ENCODE measurements at places on chromosomes 7 and 10.

GRCh38 chr10:61894133-61894532 lies 7.4 kb upstream of the ARID5B start:
- DNase-seq, result no peak

- no peak for DNase-seq
Observed at GRCh38 chr10:91924212-91925021, 847 bp downstream of the BTAF1 start.

- DNase-seq, result no peak
Observed at GRCh38 chr7:108650467-108650866, 80.8 kb downstream of the DNAJB9 start.

DNA sequence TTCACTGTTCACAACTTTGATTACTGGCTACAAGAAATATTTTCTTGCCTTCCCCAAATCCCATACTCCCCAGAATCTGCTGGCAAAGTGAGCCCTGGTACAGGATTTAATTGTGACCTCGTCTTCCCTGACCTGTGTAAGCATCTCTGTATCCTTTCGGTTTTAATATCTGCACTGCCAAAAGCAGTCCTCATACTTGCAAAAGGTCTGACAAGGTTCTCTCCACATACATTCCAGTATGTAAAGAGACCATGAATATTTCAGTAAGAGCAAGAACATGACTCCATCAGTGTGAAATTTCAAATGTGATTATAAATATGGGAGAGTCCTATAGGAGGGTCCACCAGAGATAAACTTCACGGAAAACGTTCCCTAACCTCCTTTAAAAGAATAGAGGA lies 134.0 kb upstream of the TCF7L2 start:
- DNase-seq, result no peak

GRCh38 chr7:154777023-154777422 lies 225.9 kb downstream of the PAXIP1 start:
- DNase-seq, result no peak

- no peak for DNase-seq
Observed at GRCh38 chr7:111126987-111127386, 36.1 kb downstream of the LRRN3 start.

DNA sequence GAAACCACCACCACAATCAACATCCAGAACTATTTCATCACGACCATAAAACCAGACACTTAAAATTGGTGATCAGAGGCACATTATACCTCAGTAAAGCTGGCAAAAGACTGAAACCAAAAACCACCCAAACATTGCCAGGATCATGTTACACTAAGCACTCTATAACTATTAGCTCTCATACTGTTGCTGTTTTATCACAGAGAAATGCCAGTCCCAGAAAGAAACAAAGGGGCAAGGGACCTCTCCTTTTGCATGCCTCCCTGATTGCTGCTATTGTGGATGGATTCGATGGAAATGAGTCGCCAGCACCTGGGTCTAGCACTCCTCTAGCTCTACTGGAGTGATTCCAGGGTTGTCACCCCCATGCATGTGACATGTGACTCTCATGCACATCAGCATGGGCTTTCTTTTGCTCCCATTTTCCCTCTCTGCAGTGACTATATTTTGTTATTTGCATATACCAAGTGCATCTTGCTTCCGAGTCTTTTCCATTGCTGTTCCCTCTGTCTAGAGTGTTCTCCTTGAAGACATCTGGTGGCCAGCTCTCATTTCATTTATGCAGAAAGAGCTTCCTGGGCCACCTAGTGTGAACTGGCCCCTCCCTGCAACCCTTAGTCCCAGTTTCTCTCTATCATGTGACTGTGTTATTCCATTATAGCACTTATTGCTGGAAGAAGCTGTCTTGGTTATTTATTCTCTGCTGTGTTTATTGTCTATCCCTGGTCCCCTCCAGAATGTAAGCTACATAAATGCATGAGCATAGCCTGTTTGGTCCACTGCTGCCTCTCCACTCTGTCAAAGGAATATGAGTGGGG lies 300.6 kb downstream of the PLXNA4 start:
- DNase-seq, result no peak

DNA sequence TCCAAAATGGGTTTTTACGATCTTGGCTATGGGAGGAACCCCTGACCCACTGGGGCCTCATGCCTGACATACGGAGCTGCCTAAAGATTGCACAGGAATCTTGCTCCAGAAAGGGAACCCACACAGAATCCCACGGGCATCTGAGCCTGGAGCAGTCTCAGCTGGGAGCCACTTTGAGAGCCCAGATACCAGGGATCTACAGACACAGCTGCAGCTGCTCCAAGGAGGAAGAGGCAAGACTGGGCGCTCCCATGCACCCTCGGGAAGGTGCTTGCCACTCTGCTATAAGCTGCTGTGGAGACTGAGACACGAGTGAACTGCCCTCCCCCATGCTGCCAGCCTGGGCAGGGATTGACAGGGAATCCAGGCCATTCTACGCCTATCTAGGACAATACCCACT lies 202.5 kb downstream of the REEP3 start:
- DNase-seq, result no peak

DNA sequence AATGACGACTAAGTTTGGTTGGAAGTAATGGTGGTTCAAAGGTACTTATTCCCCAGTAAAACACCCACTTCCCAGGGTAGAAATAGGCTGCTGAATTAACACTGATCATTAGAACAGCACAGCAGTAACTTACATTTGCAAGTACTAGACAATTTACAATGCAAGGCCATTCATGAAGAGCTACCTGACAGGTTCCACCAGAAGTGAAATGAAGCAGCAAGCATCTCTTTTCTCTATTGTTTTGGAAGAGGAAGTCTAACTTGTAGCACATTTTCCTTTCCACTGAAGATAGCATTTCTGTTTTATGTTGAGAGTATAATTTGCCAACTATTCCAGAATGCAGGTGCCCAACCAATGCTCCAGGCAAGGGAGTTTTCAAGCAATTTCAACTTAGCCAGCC lies 145.9 kb downstream of the CREB5 start:
- no peak for DNase-seq

DNA sequence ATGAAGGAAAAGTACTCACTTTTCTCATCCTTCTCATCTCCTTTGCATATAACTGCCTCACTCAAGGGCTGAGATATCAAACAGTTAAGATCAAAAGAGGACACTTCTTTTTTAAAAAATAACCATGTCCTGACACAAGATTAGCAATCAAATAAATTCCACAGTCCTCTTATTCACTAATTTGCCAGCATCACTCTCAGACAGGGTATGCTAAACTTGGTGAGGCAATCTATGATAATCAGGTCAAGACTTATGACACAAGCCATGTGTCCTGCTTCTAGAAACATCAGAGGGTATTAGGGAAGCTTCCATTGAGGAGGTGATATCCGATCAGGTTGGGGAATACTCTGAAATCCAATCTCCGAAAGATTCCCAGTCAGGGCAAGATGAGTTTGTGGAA lies 10.4 kb downstream of the PANK1 start:
- no peak for DNase-seq

- DNase-seq, result no peak
Observed at GRCh38 chr10:87617503-87617902, 42.2 kb upstream of the PAPSS2 start.

DNA sequence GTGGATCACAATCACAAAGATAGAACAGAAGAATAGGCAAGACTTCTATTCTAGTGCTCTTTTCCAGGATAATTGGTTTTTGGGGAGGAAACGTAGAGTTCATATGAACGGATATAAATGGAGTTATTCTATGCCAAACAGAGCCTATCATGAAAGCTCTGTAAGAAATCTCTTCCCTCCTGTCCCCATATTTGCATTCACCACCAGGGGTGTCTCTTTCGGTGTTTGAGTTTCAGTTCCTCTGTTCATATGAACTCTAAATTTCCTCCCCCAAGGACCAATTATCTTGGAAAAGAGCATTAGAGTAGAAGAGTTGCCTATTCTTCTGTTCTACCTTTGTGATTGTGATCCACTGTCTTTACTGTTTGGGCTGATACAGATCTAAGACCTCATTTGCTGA lies 48.3 kb upstream of the CDC14C start:
- no peak for DNase-seq

DNA sequence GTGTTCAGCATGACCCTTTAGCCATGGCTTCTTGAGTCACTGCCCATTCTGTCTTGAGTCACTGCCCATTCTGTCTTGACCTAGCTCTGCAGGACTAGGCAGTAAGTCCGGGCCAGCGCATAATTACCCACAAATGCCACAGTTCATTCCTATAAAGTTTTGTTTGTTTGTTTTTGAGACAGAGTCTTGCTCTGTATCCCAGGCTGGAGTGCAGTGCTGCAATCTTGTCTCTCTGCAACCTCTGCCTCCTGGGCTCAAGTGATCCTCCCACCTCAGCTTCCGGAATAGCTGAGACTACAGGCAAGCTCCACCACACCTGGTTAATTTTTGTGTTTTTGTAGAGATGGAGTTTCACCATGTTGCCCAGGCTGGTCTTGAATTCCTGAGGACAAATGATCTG lies 32.7 kb upstream of the TARP start:
- DNase-seq, result no peak

- no peak for DNase-seq
Observed at GRCh38 chr7:135653340-135654080, 8.8 kb upstream of the STMP1 start.

DNA sequence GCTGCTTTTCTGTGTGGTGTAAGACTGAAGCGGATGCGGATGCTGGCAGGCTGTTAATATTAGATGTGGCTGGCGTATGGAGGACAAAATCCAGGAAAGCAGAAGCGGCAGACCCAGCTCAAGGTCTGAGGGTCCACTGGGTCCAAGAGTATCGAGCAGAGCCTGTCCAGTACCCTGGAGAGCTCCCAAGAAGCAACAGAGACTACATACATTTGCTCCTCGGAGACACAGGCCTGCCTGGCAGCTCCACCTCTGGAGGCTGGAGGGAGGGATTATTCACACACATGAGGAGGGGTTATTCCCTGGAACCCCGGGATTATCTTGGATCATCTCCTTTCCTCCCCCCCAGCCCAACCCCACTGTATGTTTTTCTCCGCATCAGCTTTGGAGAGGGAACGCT lies 31.3 kb upstream of the LOXL4 start:
- no peak for DNase-seq

- no peak for DNase-seq
Observed at GRCh38 chr10:71398976-71399375, 2.3 kb downstream of the CDH23 start.

GRCh38 chr7:104795616-104796398 lies 218.2 kb upstream of the KMT2E start:
- DNase-seq, result no peak

- no peak for DNase-seq
Observed at GRCh38 chr10:127755753-127756152, 18.8 kb downstream of the FOXI2 start.

DNA sequence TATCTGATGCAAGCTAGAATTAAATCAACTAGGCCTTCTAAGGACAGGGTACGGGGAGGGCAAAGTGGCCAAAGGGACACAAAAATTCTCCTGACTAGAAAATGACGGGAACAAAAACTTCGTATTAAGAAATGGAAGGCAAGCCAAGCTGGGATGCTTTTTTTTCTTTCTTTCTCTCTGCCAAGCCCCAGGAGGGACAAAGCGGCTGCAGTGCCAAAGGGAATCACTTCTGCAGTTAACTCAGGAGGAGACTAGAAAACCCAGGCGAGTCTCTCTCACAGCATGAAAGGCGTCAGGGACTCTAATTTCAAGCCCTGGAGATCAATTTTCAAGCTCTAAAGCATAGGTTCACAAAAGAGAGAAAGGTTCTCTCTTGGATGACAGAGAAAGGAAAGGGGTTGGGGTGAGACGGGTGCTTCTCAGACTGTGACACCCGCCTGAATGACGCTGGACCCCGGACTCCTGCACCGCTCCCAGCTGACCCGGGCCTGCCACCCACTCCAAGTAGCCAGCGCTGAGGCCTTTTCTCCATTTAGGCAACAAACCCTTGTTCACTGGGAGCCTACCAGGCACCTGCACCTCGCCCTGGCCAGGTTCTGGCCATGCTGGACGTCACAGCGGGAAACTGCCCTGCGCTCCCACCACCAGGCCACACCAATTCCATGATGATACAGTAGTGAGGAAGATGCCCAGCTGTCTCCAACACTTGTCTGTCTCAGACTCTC lies 56.5 kb downstream of the KIAA1549 start:
- DNase-seq, result no peak

DNA sequence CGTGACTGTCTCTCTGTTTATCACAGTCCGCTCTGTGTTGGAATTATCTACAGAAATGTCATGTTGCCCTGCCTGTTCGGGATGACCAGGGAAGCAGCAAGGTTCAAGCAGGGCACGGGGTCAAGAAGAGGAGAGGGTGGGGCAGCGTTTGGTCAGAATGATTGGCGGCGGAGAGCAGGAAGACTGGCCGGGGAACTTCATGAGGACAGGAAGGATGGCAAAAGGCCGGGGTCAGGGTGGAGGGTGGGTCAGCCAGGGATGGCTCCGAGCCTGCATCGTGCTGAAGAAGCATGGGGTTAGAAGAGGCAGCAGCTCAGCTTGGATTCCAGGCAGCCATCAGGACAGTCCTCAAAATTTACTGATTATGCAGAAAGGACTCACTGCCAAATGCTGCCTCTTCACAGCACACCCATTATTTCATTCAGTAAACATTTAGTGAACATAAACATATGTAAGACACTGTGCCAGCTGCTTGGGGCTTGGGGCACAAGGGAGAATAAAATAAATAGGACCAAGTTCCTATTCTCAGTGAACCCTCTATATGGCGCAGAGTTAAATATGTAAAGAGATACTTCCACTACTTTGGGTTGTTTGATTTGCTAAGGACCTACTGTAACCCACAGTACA lies 42.8 kb downstream of the WNT2 start:
- no peak for DNase-seq

- DNase-seq, result no peak
Observed at GRCh38 chr7:105021352-105021751, 7.3 kb downstream of the KMT2E start.

DNA sequence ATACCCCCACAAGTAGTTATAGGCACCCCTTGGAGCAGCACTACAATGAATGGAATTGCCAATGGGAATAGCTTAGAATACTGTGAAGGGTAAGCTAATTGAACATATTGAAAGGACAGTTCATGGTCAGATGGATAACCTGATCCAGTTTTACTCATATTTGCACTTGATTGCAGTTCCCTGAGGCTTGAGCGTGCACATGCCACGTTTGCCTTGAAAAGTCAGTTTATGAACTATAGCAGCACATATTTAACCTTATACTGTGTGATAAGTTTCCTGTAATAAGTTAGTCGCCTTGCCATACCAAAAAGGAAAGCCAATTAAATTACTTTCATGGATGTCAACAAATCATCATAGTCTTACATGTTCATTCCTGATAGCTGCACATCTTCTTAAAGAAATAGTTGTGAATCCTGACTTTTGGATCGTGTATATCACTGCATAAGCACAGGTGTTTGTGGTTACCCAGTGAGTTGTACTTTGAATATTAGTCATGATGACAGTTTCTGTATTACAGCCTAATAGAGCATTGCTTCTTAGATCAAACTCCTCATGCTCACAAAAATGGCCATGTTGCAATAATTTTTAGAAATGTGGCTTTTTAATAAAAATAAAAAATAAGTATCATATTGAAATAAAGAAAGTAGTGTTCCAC lies 21.6 kb downstream of the DNTT start:
- no peak for DNase-seq

- DNase-seq, result no peak
Observed at GRCh38 chr10:2121929-2122328, 384.6 kb upstream of the ADARB2 start.

Data from heart right ventricle (tissue), 16 donors.